ENCODE measurements at places on chromosomes 3 and 15.

GRCh38 chr3:30670292-30670691 lies 63.9 kb downstream of the TGFBR2 start:
- no peak for DNase-seq

- DNase-seq: no peak
Measured at GRCh38 chr15:70795311-70795665, 31.9 kb upstream of the UACA start.

GRCh38 chr3:73709712-73710111 lies 85.0 kb upstream of the PDZRN3 start:
- no peak for DNase-seq

GRCh38 chr15:39364721-39365120 lies 216.2 kb upstream of the THBS1 start:
- DNase-seq: no peak

GRCh38 chr3:13050446-13050845 lies 22.8 kb downstream of the IQSEC1 start:
- DNase-seq: no peak

DNA sequence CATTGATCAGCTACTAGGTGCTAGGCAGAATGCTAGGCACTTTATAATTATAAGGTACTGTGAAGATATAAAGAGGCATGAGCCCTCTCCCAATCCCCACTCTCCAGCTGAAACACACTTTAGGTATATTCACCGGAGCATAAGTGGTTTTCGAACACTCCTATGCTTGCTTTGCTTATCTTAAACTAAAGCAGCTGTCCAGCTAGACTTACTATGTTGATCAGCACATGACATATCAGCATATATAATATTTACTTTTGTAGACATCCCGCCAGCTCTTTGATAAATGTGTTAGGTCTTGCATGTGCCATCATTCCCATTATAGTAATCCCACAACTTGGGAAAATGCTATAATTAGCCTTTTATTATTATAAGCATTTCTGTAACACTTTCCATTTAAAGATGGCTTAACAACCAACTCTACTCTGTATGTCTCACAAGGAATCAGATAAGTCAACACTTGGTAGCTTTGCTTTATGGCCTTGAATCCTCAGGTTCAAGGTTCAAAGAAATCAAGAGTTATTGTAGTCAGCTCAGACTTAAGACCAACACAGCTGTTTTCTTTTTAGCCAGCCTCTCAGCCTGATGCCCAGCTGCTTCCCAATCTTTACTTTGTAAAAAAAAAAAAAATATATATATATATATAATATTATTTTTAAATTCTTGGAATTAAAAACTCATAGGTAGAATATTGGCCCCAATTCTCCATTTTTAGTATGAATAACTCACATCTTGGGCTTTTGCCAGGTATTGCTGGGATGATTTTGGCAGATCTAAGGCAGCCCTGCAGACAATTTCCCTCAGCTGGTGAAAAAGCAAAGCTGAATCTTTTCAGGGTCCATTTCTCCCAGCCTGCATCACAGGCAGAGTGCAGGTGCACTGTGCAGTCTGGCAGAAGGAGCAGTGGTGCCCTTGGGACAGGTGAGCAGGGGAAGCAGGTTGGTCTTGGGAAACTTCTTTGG lies 104.2 kb downstream of the THRB start:
- DNase-seq: no peak

DNA sequence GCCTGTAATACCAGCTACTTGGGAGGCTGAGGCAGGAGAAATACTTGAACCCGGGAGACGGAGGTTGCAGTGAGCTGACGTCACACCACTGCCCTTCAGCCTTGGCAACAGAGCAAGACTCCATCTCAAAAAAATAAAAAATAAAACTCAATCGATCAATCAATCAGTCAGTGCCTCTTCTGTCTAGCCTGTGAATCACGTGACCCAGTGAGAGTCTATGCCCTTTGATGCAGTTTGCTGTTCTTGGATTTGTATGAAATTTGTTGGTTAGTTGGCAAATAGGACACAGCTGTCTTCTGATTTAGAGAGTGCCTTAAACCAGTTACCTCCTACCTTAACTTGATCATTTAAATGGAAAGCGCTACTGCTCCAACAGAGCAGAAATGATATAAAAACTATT lies 3.6 kb upstream of the RBMS3 start:
- DNase-seq: no peak

DNA sequence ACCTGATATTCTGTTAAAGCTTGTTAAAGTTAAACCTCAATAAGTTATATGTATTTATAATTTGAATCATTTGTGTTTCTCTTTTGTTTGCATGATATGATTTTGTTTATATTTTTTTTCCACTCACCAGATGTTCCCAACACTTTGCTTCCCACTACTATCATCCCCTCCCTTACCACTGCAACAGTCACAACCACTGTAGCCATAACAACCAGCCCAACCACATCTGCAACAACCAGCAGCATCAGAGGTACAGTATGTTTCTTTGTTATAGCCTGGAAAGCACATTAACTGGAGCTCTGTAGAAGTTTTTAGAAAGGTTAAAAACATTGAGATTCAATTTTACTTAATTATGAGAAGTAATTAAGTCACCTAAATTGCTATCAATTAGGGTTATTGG lies 1011.9 kb downstream of the VGLL3 start:
- no peak for DNase-seq

DNA sequence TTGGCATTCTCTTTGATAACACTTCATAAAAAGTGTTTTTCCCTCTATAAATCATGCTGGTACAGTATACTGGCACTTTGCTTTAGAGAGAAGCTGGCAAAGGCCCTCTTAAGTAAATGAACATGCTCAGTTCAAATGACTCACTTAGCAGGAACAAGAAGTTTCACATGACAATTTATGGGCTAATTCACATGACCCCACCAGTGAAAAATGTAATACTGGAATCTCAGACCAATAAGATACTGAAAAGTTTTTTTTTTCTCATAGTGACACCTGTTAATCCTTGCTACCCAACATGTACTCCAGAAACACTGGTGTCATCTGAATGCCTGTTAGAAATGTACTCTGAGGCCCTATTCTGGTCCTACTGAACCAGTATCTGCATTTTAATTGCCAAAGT lies 13.9 kb downstream of the BTBD1 start:
- DNase-seq: no peak

DNA sequence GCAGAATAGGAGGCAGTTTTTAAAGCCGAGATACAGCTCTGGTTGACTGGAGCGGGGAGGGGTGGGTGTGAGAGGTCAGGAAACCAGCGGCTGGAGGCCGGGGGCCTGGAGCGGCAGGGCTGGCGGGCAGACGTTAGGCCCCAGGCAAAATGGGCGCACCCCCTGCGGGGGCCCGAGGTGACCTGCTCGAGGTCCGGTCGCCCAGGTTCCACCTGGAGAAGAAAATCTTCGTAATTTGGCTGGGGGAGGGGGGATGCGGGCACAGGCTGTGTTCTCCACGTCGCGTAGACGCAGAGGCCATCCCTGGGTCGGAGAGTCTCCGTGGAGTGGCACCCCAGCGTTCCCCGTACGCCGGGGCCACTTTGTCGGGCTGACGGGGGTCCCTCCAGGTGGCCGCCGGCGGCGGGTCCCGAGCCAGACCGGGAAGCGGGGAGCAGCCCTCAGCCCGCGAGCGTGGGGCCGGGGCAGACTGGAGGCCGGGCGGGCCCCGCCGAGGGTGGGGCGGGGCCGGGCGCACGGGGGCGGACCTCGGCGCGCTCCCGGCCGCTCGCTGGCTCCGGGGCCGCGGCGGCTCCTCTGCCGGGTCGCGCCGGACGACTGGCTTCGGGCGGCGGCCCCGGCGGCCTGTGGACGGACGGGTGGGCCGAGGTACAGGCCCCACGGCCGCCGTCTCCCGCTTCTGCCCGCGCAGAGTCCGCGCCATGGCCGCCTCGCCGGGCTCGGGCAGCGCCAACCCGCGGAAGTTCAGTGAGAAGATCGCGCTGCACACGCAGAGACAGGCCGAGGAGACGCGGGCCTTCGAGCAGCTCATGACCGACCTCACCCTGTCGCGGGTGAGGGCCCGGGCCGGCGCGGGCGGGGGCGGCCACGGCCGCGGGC lies at the start of gene CRTC3:
Gene CRTC3 (plus strand): TSS at position 553 of the 879 bp plus-strand sequence. CDS start 149 bp downstream, at position 702.
- DNase-seq: peak; percentile 95

DNA sequence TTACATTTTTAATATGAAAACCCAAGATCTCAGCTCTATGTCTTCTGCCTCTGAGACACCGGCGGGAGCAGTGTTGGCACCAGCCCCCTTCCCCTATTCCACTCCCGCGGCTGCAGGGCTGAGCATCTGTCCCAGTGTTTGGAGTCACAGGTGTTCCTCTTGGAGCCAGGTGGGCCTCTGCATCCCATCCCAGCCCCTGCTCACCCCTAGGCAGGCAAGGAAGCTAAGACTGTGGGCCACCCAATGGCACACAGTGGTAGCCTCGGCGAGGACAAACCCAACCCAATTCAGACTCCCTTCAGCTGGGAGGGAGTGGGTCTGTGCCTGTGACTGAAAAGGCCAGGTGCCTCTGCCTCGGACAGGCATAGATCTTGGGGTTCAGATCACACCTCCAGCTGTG lies 3.1 kb downstream of the CHST13 start:
- no peak for DNase-seq

- DNase-seq: no peak
Measured at GRCh38 chr3:31251083-31251482, 281.6 kb upstream of the STT3B start.

- DNase-seq: no peak
Measured at GRCh38 chr15:62684123-62684808, 358.3 kb upstream of the TPM1 start.

DNA sequence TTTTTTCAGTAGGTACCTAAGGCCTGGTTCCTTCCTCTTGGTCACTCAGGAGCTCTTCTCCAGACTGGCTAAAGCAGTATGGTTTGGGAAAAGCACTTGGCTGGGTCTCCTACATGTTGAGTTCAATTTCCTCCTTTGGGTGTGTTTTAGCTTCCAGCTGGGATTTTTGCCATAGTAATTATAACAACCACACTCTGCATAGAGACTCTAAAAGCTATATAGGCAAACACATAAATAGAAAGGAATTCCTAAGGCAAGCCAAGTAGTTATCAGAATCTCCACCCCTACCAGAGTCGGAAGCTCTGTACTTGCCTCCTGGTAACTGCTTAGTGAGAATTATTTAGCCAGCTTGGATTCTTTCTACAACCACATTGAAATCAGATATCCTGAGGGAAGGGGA lies 48.6 kb downstream of the FOXL2 start:
- no peak for DNase-seq

- DNase-seq: no peak
Measured at GRCh38 chr3:159974-160373, 36.6 kb upstream of the CHL1 start.

- DNase-seq: no peak
Measured at GRCh38 chr3:113153499-113154107, 57.8 kb upstream of the BOC start.

DNA sequence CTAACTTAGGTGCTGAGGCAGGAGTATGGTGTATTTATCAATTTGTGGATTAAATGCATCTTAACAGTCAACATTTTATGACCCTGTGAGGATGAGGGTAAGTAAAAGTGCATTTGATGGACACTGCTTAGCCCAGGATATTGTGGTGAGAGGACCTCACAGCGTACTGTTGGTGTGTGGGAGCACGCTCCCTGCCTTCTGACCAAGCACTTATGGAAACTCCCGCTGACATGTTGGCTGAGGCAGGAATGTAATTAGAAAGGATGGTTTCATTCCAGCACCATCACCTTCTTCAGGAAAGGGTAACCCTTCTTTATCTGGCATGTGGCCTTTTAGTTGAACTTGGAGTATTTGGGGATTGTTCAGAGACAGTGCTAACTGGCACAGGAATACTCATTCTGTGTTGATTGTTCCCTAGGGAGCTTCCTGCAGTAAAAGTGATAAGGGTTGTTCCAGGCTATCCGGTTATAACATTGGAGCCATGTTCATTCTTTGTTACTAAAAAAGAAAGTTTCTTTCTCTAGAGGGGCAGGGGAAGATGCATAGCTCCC lies 11.7 kb upstream of the FSTL1 start:
- no peak for DNase-seq

GRCh38 chr3:131172502-131173200 lies 146.0 kb downstream of the NEK11 start:
- DNase-seq: no peak

DNA sequence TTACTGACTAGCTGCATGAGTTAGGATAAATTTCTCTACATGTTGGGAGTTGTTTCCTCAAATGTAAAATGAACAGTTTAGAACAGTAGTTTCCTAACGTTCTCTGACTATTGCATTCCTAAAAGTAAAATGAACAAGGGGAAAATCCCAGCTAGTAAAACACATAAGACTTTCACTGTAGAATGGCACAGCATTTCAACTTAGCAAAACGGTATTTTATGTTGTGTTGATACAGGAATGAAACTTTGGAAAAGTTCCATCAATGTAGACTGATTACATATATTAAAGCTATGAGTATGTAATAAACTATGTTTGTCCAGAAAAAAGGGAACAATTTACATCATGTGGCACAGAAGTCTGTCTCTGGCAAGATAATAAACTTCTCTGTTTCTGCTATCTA lies 297.4 kb upstream of the EPHA3 start:
- DNase-seq: no peak

DNA sequence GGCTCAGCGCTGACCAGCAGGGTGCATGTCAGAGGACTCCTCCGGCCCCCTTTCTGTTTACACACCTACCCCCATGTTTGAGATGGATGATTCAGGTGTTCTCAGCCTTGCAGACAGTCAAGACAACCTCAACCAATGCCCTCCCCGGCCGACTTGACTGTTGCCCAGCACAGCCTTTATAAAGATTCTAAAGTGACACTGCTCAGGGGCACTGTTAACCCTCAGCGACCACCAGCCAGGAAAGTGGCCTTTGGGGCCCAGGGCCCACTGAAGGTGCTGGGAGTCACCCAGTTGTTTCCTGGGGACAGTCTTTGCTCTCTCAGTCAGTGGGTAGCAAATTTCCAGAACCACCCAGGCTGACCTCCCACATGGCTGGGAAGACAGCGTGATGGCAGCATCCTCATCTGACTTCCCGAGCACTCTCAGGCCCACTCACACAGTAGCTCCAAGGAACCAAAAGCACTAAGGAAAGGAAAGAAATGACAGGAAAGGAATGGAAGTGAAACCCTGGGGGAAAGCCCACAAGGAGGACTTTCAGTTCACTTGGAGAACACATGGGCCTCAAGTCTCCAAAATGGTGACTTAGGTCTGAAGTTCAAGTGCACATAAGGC lies 128.4 kb downstream of the ASB7 start:
- no peak for DNase-seq

GRCh38 chr15:53681056-53681455 lies 78.4 kb downstream of the WDR72 start:
- no peak for DNase-seq

GRCh38 chr15:100112061-100112420 lies 229.7 kb downstream of the ADAMTS17 start:
- no peak for DNase-seq

DNA sequence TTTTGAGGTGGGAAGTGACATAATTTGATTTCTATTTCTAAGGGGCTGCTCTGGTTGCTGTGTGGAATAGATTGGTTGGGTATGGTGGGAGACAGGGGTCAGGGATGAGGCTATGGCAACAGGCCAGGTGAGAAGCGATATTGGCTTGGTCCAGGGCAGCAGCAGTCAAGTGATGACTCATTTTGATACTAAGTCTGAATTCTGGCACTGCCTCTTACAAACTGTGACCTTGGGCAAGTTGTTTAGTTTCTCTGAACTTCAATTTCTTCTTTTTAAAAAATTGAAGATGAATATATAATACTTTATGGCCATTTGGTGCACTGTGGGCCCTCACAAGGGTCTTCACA lies 40.4 kb upstream of the CLSTN2 start:
- no peak for DNase-seq
